ENCODE measurements at places on chromosomes 3 and 15.
A peak's percentile ranks its signal among the peaks of the same experiment; 100 is the strongest.

DNA sequence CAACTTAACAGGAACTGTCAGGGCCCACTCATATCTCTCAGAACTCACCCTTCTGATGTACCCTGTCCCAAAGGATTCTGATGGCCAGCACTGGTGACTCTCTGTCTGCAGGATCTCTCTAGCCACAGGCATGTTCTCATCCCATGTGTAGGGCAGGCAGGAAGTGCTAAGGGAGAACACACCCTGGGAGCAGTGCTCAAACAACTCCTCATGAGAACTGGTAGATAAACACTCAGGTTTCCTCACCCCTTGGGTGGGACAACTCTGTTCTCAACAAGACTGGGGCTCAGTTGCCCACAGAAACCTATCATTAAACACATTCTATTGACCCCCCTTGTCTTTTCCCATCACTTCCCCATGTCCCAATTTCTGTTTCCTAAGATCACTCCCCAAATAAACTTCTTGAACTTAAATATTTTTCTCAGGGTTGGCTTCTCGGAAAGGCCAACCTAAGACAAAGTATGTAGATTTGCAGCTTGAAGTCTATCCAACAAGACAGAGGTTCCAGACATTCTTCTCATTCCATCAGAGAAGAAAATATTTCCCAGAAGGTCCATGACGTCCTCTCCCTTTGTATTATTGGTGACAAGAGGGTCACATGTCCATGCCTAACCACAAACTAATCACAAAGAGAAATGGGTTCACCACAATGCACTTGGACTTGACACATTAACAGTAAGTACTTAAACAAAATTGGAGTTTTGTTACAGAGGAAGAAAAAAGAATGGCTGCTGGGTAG, 276.6 kb upstream of the GADL1 start:
- DNase-seq = no peak

DNA sequence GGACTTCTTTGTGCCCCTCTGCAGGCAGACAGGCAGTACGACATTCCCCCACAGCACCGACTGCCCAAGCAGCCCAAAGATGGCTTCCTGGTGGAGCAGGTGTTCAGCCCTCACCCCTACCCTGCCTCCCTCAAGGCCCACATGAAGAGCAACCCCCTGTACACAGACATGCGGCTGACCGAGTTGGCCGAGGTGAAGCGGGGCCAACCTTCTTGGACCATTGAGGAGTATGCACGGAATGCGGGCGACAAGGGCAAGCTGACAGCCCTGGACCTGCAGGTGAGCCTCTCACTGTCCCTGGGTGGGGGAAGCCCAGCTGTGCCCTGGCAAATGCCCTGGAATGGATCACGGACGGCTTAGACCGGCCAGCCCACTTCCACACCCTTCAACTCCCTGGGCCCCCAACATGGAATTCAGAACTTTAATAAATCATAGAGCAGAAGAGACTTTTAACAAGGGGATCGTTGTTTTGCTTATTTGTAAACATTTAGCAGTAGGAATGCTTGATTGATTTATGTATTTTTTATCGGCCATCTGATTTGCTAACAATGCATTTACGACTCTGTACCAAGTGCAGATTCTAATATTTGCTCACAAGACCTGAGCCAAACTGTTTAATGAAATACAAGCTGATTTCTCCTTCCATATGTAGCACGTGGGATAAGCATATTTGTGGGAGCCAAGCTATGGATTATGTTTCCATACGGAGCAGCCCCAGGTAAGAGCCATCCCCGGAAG, 31.1 kb downstream of the MINAR1 start:
- no peak for DNase-seq

- no peak for DNase-seq
Observed at GRCh38 chr3:184602372-184603150, 41.0 kb downstream of the EPHB3 start.

DNA sequence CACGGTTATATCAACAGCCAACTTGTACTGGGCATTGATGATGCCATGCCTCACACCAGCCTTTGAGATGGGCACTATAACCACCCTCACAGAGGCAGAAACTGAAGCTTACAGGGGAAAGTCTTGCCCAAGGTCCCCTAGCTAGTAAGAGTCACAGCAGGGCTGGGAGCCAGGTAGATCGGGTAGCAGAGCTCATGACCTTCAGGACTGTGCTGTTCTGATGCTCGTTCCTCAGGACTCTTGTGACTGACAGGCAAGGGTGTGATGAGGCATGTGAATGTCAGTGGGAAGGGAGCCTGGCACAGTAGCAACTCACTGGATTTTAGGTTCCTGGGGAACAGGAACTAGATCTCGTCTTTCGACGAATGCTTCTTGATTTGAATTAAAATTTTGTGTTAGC, 65.7 kb downstream of the RLBP1 start:
- no peak for DNase-seq

- no peak for DNase-seq
Observed at GRCh38 chr15:91209726-91210125, 109.7 kb downstream of the SV2B start.

- peak; percentile 55 for DNase-seq
Observed at GRCh38 chr3:149393345-149394160, 16.1 kb upstream of the TM4SF1 start.

DNA sequence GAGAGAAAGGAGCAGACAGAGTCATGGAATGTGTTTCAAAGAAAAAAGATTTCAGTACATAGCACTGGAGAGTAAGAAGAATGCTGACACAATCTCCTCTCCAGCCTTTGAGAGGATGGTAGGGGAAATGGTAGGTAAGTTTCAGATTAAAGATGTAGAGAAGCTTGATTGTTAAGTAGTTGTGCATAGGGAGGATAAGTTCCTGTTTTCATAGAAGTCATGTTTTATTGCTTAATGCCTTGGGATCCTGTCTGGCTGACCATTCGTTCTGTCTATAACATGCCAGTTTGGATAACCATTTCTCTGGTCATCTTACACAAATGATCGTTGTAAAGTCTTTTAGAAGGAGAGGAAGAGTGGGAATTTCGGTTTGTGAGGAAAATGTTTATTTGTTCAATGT, 95.7 kb upstream of the IGSF10 start:
- no peak for DNase-seq

- DNase-seq = no peak
Observed at GRCh38 chr3:37992271-37993066, 1.9 kb downstream of the VILL start.

- DNase-seq = no peak
Observed at GRCh38 chr3:95615592-95616310, 1198.6 kb upstream of the EPHA6 start.

DNA sequence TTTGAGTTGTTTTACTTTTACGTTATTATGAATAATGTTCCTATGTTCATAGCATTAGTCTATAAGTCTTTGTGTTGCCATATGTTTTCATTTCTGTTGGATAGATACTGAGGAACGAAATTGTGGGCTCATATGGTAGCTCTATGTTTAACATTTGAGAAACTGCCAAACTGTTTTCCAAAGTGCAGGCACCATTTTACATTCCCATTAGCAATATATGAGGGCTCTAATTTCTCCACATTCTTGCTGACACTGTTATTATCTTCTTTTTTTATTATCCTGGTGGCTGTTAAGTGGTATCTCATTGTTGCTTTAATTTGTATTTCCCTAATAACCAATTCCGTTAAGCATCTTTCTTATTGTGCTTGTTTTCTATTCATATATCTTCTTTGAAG, 1.8 kb upstream of the PIK3R4 start:
- no peak for DNase-seq
